Lower leg skin (tissue), 4 donors: ENCODE measurements at places on chromosomes 1 and 21.

DNA sequence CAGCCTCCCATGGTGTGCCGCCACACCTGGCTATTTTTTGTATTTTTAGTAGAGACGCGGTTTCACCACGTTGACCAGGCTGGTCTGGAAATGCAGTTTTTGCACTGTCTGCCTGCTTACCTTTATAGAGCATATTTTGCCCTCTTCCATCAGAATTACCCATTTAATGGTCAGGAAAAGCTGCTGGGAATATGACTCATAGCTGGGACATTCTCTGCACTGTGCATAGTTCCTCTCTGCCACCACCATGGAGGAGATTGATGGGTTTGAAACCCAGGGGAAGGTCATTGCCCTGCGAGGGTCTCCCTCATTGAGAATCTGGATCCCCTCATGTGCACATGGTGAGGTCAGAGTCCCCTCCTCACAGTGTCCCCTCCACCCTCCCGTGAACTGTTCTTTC is 32.1 kb downstream of the MX1 start:
- no peak for DNase-seq

DNA sequence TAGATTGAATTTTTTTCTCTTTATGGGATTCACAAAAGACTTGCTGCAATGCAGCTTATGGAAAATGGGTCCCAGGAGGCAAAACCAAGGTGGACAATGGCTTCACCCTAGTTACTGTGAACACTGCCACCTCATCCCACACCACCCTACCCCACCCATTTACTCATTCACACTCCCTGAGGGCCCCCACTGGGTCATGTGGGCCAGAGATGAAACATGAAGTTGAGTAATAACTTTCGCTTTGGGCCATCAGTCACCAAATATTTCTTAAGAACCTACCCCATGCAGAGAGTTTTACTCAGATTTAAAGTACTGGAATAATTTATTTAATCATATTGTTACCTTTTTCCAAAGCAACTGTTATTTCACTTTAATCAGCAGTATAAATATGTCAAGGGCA is 191.8 kb downstream of the TPR start:
- DNase-seq = peak; percentile 53

- DNase-seq = no peak
Measured at GRCh38 chr1:218948446-218948845, 225.2 kb upstream of the LYPLAL1 start.

DNA sequence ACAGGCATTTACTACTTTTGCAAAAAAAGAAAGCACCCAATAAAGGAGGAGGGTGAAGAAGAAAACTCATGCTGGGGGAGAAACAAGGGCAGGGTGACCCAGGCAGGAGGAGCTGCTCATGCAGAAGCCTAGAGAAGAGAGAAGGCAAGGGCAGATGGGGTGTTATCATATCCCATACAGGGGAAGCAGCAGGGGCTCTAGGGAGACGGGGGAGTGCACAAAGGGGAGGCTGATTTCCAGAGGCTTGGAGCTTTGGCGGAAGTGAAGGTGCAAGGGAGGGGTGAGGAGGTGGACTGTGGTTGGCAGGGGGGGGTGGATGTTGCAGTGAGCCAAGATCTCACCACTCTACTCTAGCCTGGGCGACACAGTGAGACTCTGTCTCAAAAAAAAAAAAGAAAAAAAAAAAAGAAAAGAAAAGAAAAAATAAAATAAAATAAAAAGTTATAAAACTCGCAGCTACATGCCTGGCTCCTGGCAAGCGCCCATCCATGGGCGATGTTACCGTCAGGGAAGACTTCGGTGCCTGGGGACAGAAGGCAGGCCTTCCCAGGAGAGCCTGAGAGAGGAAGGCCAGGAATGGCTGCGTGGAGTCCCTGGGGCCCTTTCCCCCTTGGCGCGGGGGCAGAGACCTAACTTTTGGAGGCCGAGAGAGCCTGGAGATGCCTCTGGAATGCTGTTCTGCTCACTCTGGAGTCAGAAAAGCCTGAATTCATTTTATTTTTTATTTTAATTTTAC is 3.3 kb upstream of the FCN3 start:
- no peak for DNase-seq

GRCh38 chr21:15729674-15730483 is at the start of gene USP25:
USP25 (plus strand) TSS chr21:15729982; CDS start chr21:15730394, 412 bp downstream.
- peak; percentile 98 for DNase-seq

- DNase-seq = no peak
Measured at GRCh38 chr1:184802354-184803179, 47.9 kb upstream of the EDEM3 start.

DNA sequence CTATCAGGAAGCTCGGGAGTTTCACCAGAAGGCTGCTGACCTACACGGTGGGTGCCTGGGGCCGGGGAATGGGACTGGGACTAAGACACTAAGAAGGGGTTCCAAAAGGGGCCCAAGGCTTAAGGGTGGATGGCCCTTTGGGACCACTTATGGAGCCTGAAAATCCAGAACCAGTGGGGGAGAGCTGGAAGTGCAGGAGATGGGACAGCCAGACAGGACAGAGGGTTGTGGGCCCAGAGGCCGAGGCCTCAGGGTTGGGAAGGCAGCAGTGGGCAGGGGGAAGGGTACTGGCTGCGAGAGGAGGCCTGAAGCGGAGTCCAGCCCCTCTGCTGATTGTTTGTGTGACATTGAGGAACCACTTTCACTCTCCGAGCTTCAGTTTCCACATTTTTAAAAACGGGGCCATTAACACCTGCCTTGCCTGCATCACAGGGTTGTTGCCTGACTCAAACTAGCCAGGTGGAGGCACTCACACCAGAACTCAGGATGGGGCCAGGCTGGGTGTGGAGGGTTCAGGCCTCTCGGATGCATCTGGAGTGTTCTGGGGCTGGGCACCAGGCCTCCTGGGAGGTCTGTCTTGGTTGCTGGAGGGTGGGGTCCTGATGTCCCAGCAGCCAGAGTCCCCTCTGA is 3.0 kb downstream of the TTC24 start:
- no peak for DNase-seq

GRCh38 chr1:12485231-12486058 is 132.6 kb downstream of the DHRS3 start:
- no peak for DNase-seq

DNA sequence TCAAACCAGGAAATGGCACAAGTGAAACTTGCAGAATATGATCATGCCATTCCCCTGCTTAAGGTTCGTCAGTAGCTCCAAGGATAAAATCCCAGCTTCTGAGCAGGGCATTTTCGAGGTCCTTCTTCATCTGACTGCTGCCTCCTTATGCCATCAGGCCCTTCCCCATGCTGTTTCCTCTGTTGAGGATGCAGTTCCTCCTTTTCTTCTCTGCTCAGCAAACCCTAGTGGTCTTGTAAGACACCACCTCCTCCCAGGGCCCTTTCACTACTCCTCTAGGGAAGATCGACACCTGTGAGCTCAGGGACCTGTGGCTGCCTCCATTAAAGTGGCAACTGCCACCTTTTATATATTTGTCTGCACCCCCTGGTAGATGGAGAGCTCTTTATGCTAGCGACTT is 62.1 kb upstream of the JUN start:
- DNase-seq = no peak
